Placental pericyte (primary cell): ENCODE measurements at places on chromosomes 7 and 10. TPM values are rescaled to one million over a fixed set of nuclear protein-coding genes. Genes with fewer than 3 reads are reported as not detected.

The EGFR gene
- total RNA-seq = 99.8 and 136 TPM in 2 replicates

The COL1A2 gene
- 2,752 and 5,307 TPM in 2 replicates for total RNA-seq

The OPN4 gene
- total RNA-seq = not detected in 2 replicates

The TMEM273 gene
- 0.43 TPM in 1 of 2 replicates, not detected in the other for total RNA-seq

The PDZD7 gene
- total RNA-seq = 0.22 and 0.57 TPM in 2 replicates

The BAMBI gene
- total RNA-seq = 11.3 and 280 TPM in 2 replicates

The CLRN3 gene
- total RNA-seq = not detected in 2 replicates

The LEP gene
- not detected in 2 replicates for total RNA-seq

The FEZF1 gene
- not detected in 2 replicates for total RNA-seq

The GPR15LG gene
- total RNA-seq = not detected in 2 replicates
